GM04503 (cell line): ENCODE measurements at places on chromosomes 12 and 14.

DNA sequence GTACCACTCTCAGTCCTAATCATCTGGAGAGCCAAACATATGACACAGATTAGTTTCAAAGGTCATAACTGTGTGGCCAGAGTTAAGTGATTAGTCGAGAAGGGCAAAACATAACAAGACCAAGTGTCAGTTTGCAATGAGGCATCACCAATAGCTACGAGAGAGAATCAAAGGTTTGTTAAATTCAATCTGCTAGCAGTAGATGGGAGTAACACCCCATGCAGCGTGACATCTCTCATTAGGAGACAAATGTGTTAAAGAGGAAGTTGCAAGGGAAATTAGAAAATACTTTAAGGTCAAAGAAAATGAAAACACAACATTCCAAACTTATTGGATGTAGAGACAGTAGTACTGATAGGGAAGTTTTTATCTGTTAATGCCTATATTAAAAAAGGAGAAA, 135.7 kb upstream of the SYT10 start:
- no peak for DNase-seq

- no peak for DNase-seq
Measured at GRCh38 chr12:94012071-94012470, 136.3 kb upstream of the PLXNC1 start.

DNA sequence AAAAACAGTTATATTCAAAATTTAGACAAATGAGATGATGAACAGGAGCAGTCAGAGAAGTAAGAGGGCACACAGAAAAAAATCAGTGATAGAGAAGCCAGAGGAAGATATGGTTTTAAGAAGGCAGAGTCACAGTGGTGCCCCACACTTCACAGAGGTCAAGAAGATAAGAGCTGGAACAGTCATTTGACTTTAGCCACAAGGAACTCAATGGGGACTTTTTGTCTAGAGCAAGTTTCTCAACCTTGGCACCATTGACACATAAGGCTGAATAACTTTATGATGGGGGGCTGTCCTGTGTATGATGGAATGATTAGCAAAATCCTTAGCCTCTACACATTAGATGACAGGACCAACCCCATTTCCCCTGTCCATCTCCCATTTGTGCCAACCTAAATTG, 172.8 kb upstream of the PLEKHG7 start:
- DNase-seq: no peak

GRCh38 chr14:44168566-44168965, 338.5 kb downstream of the FSCB start:
- no peak for DNase-seq

DNA sequence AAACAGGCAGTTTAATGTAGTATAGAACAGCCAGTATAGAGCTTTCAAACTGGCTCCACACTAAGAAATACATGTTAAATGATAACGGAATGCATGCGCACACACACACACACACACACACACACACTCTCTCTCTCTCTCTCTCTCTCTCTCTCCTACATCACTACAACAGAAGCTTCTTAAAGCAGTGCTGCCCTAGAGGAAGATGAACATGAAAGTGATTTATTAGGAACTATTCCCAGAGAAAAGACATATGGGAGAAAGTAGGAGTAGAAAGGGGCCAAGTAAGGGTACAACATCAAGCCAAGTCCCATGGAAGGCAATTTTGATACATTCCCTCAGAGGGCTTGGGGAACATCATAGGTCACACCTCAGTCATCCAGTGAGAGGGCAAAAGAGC, 16.4 kb upstream of the DHRS4 start:
- no peak for DNase-seq

GRCh38 chr12:132657004-132657727, 30.0 kb downstream of the POLE start:
- DNase-seq: no peak

DNA sequence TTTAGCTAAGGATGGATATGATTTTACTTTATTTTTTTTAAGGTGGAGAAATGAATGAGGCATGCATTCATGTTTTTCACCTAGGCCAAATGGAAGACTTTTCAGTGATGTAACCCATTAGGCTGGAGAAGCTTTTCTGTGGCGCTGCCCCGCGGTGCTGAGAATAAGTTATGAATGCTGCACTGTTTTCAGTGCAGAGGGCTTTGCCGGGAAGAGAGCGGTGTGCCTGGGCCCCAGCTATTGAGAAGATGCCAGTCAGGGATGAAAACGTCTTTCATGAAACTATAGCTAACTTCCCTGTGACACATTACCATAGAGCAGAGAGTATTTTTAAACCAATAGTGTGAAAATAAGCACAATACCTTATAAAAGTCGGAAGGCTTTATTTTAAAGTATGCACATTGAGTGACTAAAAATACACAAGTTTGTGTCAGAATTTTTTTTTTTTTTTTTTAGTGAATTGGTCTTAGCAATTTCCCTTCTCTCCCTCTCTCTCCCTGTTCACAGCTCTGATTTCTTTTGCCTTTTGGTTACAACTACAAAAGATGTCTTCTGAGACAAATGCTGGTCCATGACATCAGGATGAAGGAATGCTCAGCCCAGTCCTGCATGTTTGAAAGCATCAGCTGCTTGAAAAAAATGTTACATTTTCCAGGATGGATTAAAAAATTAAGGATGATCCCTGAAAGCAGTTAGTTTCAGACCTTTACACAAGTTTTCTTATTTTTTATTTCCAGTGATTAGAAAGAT, 48.3 kb downstream of the NPAS3 start:
- DNase-seq: peak; percentile 7

DNA sequence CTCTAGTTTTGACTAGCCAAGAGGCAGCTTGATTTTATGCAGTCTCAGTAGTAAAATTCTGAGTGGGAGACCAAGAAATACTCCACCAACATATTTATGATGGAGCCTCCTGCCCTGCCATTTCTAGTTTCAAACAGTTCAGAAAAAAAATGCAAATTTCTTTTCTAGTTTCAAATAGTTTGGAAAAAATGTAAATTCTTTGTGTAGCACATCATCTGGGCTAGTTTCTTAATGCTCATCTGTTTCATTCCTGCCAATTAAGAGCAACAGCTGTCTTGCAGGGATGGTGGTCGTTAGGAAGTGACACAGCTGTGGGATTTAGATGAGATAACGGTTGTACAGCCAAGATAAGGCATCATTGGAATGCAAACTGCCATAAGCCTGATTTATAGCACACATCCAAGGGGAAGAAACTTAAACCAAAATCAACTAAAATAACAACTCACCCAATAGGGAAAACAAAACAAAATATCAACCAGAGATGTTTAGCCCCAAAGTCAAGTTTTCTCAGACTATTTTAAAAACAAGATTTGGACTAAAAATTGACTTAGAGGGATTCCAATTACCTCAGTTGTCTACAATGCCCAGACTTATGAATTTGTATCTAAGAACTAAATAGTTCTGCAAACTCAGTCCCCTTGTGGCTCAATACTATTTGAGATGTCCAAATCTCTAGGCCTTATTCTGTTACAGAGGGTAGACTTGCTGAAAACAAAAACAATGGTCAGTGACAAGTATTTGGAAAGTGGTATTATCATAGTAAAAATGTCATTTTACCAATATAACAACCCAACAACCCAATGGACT, 291.3 kb upstream of the ATP2B1 start:
- DNase-seq: no peak

DNA sequence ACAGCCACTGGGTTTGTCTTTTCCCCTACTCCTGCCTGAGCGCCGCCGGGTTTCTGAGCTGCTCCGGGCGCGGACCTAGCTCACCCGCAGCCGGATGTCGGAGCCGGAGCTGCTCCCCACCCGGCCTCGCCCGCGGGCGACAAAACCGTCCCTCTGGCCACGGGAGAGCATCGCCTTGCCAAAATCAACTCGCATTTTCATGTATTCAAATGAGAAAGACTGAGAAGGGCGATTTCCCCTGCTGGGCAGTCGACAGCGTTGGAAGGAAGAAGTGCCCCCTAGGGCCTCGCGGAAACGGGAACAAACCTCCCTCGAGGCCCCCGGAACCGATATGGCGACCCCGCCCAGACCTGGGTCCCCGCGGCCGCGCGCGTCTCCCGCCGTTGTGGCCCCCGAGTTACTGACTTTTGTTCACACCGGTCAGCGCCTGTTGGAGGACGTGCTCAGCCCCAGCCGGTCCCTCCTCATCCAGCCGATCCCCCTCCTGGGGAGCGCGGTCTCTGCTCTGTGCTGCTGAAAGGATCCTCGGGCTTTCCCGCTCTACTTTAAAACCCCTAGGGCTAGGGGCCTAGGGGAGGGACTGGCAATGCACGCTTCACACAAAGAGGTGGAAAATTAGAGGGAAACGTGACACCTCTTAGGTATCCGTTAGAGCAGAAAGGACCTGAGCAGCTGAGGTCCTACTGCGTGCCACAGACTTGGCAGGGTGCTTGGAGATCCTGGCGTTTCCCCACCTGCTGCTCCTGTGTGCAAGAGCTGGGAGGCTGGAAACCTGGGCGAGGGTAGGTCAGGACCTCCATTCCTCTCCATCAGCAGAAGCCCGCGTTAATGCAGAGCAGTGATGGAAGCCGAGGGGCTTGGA, 4.3 kb downstream of the TTC6 start:
- DNase-seq: no peak

DNA sequence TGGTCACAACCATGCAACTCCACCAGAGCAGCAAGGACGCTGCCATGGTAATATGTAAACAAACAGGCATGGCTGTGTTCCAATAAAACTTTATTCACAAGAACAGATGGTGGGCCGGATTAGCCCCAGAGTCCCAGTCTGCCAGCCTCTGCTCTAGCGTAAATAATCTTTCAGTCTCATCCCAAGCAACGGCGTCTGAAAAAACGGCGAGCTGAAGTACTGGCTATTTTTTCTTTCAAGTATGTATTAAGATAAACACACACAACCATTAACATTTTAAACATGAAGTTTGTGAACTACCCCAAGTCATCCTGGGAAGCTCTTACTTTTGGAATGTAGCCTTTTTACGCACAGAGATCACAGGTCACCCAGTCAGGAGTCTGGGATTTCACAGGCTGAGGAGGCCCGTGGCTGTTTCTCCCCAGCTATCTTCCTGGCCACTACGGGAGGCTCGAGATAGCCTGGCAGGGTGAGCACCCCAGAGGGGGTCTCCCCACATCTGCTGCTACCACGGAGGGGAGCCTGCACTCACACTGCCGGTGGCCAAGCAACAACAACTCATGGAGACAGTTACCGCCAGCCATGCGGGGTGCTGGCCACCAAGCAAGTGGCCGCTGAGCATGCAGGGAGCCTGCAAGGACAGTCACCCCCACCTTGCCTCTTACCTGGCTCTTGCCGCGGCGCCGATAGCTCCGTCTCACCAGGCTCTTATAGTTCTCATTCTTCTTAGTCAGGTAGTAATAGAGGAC, 124.6 kb downstream of the RFLNA start:
- DNase-seq: no peak

DNA sequence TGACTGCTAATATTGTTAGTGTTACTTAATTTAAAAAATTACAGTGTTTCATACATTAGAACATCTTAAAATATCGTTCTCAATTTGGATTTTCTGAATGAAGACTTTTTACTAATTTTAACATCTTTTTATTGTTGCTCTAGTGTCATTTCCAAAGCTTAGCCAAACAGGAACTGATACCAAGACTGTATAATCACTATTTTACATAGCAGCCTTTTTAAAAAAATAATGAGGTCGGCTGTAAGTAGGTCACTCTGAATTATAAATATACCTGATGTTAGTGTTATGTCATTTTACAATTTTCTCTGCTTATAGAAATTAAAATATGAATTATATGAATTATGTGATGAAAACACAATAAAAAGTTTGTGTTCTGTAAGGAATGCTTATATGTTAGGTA, 321.5 kb downstream of the TMEM117 start:
- no peak for DNase-seq

- no peak for DNase-seq
Measured at GRCh38 chr14:61101803-61102548, 120.9 kb downstream of the SLC38A6 start.

- no peak for DNase-seq
Measured at GRCh38 chr14:89912221-89912620, 42.3 kb downstream of the EFCAB11 start.

- DNase-seq: peak; percentile 96
Measured at GRCh38 chr12:25830456-25830855, 128.0 kb upstream of the RASSF8 start.

GRCh38 chr12:26534071-26534470, 298.9 kb downstream of the ITPR2 start:
- no peak for DNase-seq

- DNase-seq: no peak
Measured at GRCh38 chr14:77046721-77047120, 18.2 kb upstream of the IRF2BPL start.

- no peak for DNase-seq
Measured at GRCh38 chr12:86662464-86662863, 406.3 kb upstream of the MGAT4C start.
